Muscle of back (tissue), 13 donors: ENCODE measurements at places on chromosomes 1 and 21. TPM values are rescaled to one million over a fixed set of nuclear protein-coding genes. Genes with fewer than 3 reads are reported as not detected.

DNA sequence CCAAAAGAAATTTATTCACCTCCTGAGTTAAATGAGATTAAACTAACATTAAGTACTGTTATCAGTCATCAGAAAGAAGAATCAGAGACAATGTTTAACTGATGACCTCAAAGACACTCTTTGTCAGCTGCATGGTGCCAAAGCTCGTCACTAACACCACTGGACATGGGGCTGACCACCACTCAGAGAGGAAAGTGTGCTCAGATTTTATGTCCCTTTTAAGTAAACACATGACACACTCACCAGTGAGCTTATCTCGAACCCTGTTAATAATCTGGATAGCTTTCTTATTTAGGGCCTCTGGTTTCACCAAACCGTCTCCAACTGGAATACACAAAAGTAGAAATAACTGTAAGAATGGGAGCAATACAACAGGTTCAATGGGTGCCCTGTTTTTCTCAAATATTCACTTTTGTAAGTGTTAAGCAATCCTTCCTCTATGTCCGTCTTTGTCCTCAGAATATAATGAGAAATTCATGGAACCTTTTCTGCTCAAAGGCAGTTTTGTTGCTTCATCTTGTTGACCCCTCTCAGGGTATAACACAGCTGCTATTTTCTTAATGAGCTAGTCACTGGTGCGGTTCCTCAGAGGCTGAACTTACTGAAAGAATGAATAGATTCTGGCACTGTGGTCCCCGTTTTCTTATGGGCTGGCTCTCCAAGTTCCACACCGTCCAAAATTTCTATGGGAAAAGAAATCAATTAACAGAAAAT is 9.5 kb upstream of the EXOSC10 start:
- no peak for DNase-seq

The CD1B gene
- polyA plus RNA-seq = not detected

DNA sequence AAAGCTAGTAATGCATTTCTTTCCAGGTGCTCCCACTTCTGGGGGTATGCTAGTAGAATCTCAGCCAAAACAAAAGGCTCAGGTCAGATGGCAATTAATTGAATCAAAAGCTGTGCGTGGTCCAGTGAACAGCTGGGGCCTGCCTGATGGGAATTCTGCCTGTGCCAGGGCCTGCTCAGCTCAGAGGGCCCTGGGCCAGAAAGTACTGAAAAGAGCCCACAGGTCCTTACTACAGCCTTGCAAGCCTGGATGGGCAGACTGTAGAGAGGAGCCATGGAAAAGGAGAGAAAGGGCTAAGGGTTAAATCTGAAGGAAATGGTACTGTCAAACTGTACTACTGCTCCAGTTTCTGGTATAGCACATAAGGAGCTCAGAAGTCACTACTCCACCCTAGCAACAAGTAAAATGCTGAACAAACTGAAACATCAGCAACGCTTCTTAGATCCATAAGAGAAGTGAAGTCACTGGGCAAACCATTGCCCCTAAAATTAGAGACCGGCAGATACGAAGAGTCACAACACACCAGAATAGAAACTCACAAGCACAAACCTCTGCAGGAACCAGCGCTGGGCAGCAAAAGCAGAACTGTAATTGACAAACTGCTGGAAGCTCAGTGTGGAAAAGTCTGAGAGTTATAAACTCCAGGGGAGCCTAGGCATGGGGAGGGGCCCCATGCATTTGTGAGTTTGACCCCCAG is 121.1 kb upstream of the SYT6 start:
- DNase-seq = no peak

The ST6GALNAC3 gene
- polyA plus RNA-seq = 8.5 TPM

DNA sequence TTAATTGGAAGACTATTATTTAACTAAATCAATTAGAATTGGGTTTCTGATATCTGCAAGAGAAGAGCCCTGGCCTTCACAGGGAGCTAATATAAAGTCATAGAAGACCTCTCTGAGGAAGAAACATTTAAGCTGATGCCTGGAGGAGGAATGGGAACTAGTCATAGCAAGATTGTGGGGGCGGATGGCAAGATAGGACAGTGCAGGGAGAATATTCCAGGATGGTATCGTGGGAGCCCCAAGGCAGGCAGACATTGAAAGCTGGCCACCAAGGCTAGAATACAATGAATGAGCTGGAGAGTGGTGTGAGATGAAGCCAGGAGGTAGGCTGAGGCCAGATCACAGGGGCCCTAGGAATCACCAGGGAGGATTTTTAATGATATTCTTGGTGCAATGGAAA is 20.8 kb upstream of the MYSM1 start:
- no peak for DNase-seq

GRCh38 chr1:14964711-14965055 is 188.9 kb upstream of the TMEM51 start:
- DNase-seq = no peak

The FAM72B gene
- polyA plus RNA-seq = 2.4 TPM

The LCE3D gene
- not detected for polyA plus RNA-seq

GRCh38 chr1:51044199-51044598 is 57.8 kb upstream of the C1orf185 start:
- DNase-seq = no peak

The OR2T33 gene
- polyA plus RNA-seq = not detected

The SHISAL2A gene
- 3.6 TPM for polyA plus RNA-seq

GRCh38 chr1:50949286-50949982 is 10.6 kb downstream of the FAF1 start:
- DNase-seq = no peak

The LCE6A gene
- polyA plus RNA-seq = not detected

The RXFP4 gene
- not detected for polyA plus RNA-seq

DNA sequence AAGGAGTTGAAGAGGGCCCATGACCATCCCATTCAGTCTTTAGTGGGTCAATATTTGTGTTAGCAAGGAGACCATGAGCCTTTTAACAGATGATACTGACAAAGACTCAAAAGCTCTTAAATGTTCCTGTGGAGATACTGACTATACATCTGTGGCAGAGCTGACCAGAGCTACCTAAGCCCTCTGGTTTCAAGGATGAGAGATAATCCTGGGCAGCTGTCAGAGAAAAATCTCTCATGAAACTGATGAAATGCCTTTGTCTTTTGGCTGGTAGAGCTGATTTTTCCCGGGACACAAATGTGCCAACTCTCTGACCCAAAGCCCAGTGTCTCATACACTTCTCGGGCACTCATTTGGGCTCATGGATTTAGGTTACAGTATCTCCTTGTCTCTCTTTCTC is 100.9 kb downstream of the XCL2 start:
- no peak for DNase-seq

DNA sequence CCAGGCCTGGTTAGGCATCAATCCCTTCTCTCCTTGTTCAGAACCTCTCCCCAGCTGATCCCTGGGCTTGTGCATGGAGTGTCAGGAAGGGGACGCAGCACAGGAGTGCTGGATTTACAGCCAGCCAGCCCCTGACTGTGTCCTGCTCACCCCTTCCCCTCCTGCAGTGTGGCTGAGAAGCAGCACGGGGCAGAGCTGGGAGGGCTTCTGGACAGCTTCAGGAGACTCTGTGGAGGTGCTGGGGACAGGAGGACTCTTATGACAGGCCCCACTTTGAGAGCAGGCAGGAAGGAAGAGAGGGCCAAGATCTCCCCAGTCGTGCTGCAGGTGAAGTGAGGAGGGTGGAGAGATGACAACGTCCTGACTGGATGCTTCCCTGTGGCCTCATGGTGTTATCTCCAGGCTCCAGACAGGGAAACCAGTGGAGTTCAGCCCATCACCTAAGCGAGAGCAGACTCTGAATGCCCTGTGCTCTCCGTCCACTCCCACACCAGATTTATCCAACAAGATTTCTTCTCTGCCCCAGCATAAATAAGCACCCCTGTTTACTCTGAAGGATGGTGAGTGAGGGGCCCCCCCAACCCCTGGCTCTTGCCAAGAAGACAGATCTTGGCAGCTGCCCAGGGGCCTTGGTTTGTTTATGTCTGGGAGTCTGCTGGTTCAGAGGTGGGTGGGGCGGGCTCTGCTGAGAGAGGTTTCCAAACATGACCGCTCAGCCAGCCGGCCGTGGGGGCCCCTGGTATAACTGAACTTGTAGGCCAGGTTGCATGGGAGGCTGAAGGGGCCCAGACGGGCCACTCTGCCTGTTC is 21.3 kb downstream of the TMCC2 start:
- DNase-seq = no peak

DNA sequence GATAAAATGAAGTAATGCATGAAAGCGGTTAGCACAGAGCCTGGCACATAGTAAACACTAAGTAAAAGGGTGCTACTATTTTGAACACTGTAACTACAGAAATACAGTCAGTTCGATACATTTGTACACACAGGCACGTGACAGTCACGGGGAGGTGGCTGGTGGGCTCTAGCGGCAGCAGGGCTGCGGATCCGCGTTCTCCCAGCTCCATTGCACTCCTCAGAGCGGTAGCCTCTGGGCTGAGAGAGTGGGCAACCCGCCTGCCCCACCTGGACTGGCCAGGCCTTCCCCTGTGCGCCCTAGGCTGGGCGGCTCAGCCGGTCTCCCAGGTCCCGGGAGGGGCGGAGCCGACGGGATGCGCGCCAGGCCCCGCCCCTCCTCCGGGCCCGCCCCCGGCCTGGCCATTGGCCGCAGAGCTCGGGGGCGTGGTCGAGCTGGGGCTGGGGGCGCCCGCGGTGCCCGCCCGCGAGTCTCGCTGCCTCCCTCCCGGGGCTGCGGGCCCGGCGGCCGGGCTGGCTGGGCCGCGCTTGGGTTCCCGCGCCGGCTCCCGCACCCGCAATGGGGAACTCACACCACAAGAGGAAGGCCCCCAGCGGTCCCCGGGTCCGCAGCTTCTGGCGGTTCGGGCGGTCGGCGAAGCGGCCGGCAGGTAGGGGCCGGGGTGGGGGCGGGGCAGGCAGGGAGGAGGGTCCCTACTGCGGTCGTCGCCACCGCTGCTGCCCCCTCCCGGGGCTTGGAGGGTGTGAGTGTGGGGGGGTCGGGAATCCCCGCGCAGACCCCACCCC is 51.2 kb upstream of the SYNC start:
- peak; percentile 74 for DNase-seq
